ENCODE measurements at places on chromosomes 7 and 10.

GRCh38 chr10:90571481-90572258 lies 286.2 kb downstream of the HTR7 start:
- no peak for DNase-seq

- peak; percentile 96 for DNase-seq
These were observed 71.5 kb upstream of the SLC13A1 start for GRCh38 chr7:123271231-123271630.

- DNase-seq: no peak
These were observed 6.1 kb upstream of the LAMB4 start for GRCh38 chr7:108136191-108136688.

DNA sequence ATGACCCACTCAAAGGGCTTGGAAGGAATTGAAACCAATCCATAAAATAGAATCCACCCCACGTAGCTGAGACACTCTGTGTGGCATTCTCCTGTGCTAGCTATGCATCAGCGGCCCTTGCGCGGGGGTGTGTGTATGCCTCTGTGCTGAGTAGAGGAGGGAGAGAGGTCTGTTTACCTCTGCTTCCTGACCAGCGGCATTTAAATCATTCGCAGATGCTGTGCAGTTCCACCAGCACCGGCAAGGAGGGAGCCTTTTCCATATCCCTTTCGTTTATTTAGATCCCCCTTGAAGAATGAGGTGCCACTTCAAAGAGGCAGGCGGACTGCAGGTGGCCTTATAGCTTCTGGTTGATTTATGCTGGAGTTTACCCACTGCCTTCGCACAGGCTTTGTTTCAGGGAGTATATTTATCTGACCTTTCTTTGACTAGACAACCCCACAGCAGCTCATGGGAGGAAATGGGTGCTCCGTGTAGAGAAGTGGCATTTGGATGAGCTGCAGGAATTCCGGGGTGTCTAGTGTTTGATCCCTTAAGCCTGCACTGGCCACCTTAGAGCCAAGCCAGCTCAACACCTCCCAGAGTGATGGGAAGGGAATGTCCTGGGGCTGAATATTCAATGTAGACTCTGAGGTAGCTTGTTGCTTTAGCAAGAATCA lies 11.4 kb downstream of the C10orf53 start:
- peak; percentile 18 for DNase-seq

DNA sequence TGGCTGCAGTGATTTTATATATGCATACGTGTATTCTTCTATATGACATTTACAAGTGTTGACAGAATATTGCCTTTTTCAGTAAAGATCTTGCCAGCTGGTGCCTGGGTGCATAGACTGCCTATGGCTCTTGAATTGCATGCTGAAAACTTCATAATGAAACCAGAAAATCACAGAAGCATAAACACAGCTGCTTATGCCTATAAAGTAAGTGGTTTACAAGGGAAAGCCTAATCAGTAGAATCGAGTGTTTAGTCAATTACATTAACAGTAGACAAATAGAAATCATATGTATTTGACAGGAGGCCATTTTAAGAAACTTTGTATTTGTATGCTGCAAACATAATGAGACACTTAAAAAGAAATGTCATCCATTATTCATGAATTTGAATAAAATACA lies 82.5 kb downstream of the TMEM168 start:
- no peak for DNase-seq

- no peak for DNase-seq
These were observed 83.2 kb upstream of the CAPZA2 start for GRCh38 chr7:116779216-116779615.

- DNase-seq: peak; percentile 44
These were observed 9.2 kb downstream of the BNIP3 start for GRCh38 chr10:131972474-131973071.

- DNase-seq: no peak
These were observed 27.2 kb upstream of the BEND7 start for GRCh38 chr10:13555884-13556510.

- no peak for DNase-seq
These were observed 306.2 kb downstream of the PTPRN2 start for GRCh38 chr7:158281441-158281840.

DNA sequence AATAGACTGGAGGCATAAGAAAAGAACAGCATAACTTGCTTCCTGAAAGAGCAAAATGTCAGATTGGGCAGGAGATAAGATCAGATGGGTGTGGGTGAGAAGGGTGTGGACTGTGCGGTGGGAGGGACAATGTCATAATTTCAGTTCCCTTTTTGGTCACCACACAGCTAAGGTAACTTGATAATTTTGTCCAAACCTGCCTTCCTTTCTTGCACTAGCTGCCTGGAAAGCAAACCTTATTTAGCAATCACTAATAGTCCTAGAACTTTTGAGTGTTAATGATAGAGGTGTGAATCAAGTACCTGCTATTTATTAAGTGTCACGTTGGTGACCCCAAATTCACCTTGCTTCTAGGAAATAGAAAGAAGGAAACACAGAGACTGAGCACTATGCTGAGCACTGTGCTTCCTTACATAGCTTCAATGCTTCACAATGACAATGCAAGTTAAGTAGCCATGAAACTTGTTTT lies 72.4 kb upstream of the SP4 start:
- no peak for DNase-seq

- DNase-seq: no peak
These were observed 35.5 kb downstream of the OGDHL start for GRCh38 chr10:49726593-49726992.

GRCh38 chr7:66698652-66699205 lies 41.8 kb upstream of the RABGEF1 start:
- no peak for DNase-seq

- no peak for DNase-seq
These were observed 265.9 kb upstream of the KLF14 start for GRCh38 chr7:130999926-131000325.

- DNase-seq: no peak
These were observed 2.3 kb downstream of the CDH23 start for GRCh38 chr10:71398976-71399375.

- no peak for DNase-seq
These were observed 108.1 kb downstream of the GRID1 start for GRCh38 chr10:86258499-86258898.

- peak; percentile 11 for DNase-seq
These were observed 226.4 kb downstream of the BUB3 start for GRCh38 chr10:123380491-123381085.

DNA sequence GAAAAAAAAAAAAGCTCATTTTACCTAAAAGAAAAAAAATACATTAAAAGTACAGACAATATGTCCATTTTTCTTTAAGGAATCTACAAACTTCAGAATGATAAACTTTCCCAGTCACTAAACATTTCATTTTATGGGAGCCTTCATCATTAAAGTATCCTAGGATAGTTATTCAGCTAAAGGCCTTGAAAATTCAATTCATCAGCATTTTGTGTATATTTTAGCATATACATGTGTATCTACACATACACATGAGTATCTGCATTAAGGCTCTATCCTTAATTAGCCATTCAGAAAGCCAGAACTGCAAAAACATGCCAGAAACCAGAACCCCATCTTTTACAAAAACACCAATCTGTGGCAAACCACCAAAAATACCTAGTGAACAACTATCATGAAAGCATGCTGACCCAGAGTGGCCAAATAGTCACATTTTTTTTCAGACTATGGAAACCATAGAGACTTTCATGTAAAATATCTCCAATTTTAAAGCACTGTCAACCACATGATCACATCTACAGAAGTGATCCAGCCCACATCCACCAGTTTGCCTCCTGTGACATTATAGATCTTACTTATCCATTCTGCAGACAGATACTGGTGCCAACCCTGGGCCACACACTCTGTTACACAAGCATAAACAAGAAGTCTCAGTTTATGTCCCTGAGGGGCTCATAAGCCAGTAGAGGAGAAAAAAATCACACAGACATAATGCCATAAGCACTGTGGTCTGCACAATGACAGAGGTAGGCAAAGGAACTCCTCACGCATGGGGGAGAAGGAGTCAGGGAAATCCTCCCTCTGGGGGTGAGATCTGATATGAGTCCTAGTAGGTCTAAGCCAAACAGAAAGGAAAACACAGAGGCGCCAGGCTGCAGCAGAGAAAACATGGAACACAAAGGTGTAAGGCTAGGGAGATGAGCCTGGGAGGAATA lies 79.2 kb downstream of the SRPK2 start:
- DNase-seq: no peak

GRCh38 chr10:110420401-110421193 lies 77.1 kb upstream of the DUSP5 start:
- DNase-seq: peak; percentile 57

GRCh38 chr7:158531661-158532060 lies 56.0 kb downstream of the PTPRN2 start:
- DNase-seq: no peak

- DNase-seq: no peak
These were observed 7.5 kb downstream of the STN1 start for GRCh38 chr10:103910442-103911012.

GRCh38 chr7:29287366-29287765 lies 92.8 kb downstream of the CHN2 start:
- peak; percentile 88 for DNase-seq

DNA sequence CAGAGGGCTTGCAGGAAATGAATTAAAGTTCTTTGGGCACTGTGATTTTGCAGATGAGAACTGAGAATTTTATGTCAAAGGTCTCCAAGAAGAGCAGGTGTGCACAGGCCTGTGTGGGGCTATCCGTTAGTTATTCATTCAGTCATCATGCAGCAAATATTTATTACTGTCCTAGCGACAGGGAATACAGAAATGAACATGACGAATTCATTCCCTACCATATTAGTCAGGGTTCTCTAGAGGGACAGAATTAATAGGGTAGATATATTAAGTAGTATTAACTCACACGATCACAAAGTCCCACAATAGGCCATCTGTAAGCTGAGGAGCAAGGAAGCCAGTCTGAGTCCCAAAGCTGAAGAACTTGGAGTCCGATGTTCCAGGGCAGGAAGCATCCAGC lies 2.9 kb upstream of the MMP21 start:
- DNase-seq: no peak

DNA sequence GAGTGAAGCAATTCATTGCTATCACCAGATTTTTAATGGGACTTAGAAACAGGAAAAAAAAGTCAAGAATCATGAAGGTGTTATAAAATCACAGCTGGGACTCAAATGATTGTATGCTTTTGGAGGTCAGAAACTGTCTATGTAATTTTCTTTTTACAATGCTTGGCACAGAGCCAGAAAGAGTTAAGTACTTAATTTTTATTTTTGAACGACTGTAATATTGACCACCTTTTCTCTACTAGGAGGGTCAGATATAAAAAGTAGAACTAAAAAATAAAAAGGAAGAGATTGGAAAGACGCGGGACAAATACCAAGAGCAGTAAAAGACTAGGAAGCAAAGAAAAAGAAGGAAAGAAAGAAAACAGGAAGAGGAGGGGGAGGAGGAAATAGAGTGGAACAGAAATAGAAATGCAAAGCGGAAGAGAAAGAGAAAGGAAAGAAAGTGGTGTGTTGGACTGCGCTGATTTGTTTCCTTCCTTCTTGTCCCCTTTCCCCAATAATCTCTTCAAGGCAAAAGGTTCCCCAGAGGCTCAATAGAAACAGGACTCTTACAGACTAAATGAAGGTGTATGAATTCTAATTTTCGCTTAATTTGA lies 23.2 kb upstream of the C1GALT1 start:
- DNase-seq: no peak

GRCh38 chr10:81546243-81546642 lies 328.8 kb upstream of the NRG3 start:
- no peak for DNase-seq

DNA sequence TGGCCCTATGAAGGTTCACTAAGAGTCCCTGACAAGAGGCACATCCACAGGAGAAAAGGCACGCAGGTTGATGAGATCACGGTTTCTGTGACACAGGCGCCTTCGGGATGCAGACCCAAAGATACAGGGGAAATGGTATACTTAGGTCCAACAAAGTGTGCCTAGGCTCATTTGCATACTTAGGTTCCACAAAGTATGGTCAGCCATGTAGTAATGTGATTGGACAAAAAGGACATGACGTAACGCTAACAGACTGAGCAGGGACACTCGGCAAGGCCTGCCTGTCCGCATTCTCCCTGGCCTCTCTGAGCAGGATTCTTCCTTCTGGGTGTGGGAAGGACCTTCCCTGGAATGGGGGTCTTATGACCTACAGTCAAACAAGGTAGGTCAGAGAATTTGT lies 190.6 kb downstream of the CELF2 start:
- no peak for DNase-seq

DNA sequence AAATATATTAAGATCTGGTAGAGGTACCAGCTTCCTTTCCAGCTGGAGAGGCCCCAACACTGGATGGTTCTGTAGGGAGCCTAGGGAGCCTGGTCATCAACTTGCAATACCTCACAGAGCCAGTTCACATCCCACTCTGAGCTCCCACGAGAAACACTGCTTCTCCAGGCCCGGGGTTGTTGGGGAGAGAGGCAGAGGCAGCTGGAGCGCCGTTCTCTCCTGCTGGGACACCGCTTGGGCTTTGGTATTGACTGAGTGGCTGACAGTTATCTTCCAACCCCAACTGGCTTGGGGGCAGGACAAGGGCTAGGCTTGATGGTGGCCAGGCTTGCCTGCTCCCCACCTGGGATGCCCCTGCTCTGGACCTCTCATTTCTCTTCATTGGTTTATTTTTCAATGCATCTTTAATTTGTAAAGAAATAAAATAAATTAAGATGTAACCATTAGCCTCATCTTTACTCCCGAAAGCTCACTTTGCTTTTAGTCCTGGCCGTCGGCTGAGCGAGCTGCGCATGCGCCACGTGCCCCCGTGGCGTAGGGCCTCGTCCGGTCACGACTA lies 10.0 kb upstream of the CHCHD1 start:
- no peak for DNase-seq

DNA sequence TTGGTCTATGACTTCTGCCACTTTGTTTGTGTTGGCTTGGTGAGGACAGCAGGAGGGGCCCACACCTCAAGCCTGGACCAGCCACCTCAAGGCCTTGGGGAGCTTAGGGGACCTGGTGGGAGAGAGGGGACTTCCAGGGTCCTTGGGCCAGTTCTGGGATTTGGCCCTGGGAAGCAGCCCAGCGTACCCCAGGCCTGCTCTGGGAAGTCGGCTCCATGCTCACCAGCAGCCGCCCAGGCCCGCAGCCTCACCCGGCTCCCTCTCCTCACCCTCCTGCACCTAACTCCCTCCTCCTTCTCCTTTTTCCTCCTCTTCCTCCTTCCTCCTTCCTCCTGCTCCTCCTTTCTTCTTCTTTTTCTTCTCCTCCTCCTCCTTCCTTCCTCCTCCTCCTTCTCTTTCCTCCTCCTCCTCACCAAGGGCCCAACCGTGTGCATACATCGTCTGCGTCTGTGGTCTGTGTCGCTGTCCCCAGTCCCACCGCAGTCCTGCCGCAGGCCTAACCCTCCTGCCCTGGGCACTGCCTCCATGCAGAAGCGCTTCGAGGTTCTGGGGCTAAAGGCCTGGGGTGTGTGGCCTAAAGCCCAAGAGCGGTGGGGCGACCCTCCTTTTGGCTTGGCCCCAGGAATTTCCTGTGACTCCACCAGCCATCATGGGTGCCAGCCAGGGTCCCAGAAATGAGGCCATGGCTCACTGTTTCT lies 5.3 kb downstream of the EN2 start:
- DNase-seq: no peak

DNA sequence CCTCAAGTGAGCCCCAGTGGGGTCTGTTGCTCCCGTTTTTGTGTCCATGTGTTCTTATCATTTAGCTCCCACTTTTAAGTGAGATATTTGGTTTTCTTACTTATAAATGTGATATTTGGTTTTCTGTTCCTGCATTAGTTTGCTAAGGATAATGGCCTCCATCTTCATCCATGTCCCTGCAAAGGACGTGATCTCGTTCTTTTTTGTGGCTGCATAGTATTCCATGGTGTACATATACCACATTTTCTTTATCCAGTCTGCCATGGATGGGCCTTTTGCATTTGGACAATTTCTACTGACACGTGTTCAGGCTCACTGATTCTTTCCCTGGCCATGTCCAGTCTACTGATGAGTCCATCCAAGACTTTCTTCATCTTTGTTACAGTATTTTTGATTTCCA lies 9.6 kb downstream of the SFXN2 start:
- no peak for DNase-seq

GRCh38 chr7:151207315-151207714 lies 3.0 kb downstream of the H2BK1 start:
- no peak for DNase-seq
